ENCODE measurements at places on chromosomes 1 and 21.

DNA sequence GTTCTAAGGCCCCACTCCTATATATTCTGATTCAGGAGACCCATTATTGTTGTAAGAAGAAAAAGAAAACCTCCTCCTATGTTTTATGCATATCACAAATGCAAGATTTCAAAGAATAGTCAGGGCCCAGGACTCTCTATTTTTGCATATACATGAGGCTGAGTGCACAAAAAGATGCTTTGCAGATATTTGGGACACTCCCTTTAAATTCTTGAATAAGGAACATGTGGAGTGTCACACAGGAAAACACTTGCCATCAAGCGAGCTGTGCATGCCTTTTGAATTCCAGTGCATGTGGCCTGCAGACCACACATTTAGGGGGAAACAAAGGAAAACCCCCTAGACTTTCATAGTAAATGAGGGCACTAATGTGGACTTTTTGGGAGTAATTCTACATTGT lies 5.6 kb downstream of the MAP3K7CL start:
- DNase-seq: no peak

DNA sequence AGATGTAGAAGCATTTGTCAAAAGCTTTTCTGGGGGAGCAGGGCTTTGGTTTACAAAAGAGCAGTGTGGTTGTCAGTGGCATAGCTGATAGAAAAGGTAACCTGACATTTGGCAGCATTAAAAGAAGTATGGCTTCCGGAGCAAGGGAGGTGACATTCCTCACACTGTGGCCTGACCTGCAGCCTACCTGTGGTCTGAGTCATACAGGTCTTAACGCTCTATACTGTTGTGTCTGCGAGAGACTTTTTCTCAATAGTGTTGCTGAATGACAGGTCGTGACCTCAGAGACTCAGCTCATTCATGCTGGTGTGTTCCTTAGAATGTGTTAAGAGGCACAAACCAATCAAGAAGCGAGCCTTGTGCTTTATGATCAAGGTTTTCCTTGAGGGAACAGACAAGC lies 19.3 kb downstream of the PHGDH start:
- no peak for DNase-seq

DNA sequence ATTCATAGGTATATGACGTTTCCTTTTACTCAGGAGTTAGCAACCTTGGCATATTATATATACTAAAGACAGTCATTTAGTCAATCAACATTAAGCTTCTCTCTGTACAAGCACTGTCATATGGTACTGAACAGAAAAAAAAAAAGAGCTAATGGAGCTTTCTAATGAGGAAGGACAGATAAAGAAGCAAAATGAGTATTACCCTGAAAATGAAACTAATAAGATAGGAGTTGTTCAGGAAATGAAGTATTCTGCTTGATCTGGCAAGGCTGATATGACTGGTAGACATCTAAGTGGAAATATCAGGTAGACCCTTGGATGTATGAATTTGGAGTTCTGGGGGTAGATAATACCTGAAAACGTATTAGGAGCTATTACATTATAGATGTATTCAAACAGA lies 4.3 kb upstream of the IKBKE start:
- DNase-seq: no peak

GRCh38 chr1:40539338-40539737 lies 7.9 kb downstream of the ZNF684 start:
- no peak for DNase-seq

- DNase-seq: no peak
Observed at GRCh38 chr1:188462837-188463236, 1634.1 kb downstream of the PLA2G4A start.

DNA sequence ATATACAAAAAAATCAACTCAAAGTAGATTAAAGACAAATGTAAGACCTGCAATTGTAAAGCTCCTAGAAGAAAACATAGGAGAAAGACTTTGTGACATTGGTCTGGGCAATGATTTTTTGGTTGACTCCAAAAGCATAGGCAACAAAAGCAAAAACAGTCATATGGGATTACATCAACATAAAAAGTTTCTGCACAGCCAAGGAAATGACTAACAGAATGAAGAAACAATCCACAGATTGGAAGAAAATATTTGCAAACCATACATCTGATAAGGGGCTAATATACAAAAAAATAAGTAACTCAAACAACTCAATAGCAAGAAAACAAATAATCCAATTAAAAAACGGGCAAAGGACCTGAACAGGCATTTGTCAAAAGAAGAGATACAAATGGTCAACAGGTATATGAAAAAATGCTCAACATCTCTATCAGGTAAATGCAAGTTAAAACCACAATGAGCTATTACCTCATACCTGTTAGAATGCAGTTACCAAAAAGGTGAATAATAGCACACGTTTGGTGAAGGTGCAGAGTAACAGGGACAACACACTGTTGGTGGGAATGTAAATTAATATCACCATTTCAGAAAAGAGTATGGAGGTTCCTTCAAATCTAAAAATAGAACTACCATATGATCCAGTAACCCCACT lies 173.7 kb upstream of the COA6 start:
- DNase-seq: no peak

DNA sequence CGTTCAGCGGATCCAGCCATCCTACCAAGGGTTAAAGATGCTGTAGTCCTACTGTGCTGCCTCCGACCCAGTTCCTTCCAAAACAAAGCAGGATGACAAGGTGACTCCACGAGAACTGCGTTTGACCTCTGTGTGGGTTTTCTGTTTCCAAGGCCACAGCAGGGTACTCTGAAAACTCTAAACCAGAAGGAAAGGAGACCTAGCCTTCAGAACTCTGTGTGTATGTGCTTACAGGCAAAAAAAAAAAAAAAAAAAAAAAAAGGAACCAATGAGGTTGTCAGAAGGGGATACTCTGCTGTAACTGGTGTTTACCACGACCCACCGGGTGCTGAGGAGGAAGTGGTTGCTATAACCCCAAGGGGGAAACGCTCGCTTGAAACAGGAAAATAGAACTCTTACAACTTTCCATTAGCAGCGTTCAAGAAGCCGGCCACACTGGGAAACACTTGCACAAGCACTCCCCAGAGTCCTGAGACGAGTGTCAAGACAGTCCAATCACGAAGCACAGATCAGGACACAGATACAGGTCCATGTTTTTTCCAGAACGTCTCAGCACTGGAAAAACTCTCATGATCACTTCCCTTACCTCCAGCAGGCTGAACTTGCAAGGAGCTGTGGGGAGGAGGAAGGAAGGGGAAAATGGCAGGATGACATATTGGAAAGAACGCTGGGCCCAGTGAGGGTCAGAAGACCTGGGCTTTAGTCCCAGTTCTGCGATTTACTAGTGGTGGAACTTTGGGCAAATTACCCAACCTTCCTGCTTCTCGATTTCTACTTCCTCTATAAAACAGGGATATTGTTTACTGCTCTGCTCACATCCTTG lies 64.0 kb downstream of the ITPKB start:
- DNase-seq: no peak

GRCh38 chr1:223341121-223341520 lies 22.9 kb downstream of the SUSD4 start:
- DNase-seq: no peak

DNA sequence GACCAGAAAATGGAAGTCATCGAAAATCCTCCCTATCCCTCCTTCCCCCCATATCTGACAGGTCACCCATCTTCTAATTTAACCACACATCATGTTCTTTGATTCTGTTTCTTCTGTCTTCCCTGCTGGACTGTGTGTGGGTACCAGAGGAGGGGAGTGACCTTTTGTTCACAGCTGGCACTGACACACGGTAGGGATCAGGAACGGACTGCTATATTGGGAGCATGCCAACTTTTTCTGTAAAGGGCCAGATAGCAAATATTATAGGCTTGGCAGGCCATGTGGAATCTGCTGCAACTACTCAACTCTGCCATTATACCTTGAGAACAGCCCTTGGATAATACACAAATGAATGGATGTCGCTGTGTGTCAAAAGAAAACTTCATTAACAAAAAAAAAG lies 7.5 kb upstream of the TOMM20 start:
- DNase-seq: no peak

DNA sequence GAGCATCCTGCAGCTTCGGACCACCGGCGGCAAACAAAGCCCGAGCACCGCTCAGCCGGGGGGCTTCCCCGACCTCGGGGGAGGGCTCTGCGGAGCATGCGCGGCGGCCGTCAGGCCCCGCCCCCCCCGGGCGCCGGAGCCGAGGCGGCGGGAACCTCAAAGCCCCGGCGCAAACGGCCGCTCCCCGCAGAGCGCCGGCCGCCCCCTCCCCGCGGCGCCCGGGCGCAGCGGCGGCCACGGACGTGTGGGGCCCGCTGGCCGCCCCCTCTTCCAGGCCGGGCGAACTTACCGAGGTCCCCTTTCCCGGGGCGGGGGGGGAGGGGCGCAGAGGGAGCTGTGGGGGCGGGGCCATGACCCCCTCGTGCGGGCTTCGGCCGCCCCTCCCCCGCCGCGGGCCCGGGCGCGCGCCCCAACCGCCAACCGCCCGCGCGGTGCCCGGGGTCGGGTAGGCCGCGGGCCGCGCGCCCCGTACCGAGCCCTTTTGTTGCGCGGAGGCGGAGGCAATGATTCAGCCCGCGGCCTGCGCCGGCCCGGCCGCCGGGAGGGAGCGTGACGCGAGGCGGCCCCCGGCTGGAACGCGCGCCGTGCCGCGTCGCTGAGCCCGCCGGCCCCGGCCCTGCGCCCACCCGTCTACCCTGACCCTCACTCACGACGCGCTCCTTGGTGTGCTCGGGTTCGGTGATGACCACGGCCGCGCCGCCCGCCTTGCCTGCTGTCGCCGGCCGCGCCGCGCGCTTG lies 1.7 kb downstream of the RCC2 start:
- DNase-seq: no peak

- no peak for DNase-seq
Observed at GRCh38 chr21:41605178-41605933, 97.4 kb upstream of the TMPRSS2 start.

DNA sequence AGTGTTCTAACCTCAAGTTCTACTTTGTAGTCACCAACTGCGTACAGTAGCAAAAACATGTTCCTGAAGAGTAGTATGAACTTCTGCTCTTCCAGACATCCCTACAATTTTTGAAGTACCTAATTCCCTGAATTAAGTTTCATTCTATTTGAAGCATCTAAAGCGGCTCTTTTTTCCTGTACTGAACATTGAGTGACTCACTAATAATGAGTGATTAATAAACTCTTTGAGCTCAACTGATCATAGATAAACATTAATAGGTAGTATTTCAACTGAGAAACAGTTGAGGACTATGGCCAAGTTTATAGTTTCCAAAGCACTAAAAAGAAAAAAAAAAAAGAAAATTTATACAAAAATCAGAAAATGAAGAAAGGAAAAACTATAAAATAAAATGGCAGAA lies 683.1 kb downstream of the LTN1 start:
- no peak for DNase-seq

- DNase-seq: no peak
Observed at GRCh38 chr1:215263636-215264035, 181.1 kb downstream of the KCNK2 start.

DNA sequence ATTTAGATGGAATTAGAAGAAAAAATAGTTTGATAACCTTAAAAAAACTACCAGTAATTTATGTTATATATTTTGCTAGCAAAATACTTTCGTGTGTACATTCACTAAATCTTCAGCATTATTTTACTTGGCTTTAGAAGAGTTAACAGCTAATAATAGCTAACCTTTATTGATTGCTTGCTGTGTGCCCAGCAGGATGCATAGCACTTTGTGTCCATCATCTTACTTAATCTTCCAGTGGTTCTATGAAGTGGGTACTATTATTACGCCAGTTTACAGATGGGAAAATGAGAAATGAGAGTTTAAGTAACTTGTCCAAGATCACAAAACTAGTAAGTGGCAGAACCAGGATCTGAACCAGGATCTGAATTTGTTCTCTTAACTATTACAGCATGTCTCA lies 41.7 kb upstream of the GPR25 start:
- DNase-seq: no peak

GRCh38 chr1:202688401-202688800 lies 21.9 kb downstream of the SYT2 start:
- DNase-seq: no peak

DNA sequence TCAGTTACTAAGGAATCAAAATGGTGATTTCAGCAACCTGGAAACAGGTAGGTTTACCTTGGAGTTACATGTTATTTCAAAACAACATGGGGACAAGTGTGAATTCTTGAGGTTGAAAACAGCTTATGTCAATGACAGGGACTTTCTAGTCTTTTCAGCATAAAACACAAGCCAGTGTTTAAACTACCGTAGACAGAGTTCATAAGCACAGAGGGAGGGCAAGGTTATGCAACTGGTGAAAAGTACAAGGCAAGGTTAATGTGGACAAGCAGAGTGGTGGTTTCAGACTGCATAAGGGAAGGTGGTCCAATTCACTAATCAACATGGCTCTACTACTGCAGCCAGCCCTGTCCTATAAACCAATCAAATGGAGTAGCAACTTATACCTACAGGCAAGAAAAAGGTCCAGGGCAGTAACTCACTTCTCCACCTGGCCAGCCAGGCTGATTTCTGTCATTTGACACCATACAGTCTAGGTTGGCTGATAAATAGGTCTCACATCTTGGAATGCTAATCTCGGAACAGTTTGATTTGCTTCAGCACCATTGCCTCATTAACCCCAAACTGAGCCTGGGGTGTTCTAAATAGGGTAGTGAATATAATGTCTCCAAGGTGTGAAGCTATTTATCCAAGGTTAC lies 250.3 kb upstream of the PROX1 start:
- DNase-seq: no peak

DNA sequence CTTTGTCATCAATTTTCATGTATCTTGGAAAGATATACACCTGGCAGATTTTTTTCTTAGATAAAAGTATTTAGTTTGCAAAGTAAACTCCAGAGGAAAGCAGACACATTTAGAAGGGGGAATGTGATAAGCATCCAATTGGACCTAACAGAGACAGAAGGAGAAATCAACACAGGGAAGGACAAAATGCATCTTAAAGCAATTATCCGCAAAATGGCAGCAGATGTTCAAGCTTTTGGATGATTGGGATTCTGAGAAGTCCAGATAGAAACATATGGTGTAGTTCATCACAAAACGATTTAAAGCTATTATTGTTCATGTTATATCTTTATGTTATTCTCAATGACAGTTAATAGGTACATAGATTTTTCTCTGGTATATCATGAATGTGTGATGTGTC lies 1153.1 kb upstream of the B3GALT2 start:
- no peak for DNase-seq

DNA sequence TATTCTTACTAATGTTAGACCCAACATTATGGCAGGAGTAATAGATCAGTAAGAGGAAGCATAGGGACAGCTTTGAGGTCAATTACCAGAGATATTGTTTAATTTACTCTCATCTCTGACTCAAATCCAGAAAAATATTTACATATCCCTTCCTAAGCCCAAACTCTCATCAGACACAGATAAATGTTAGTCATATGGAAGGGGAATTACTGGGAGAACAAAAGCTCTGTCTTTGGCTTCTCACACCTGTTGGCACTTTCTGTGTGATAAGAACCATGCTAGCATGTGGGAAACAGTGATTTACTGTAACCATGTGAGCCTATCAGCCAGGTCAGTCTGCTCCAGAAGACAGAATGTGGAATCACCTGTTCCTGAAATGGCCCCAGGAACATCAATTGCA lies 72.4 kb downstream of the DUSP10 start:
- no peak for DNase-seq

DNA sequence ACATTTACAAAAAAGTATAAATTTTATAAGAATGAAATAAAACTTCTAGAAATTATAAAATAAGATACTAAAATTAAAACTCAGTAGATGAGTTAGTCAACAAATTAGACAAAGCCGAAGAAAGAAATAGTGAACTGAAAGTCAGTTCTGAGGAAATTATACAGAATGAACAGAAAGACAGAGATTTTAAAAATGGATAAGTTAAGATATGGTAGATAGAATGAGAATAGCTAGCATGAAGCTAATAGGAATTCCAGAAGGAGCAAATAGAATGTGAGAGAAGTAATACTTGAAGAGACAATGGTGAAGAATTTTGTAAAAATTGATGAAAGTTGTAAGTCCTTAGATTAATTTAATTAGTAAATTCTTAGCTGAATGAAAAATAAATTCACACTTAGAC lies 430.4 kb upstream of the RUNX1 start:
- no peak for DNase-seq

Measured in HS-27A (cell line).